SHP77 treated with DMSO at 0.1 percent for 48 hours (cell line): ENCODE measurements at places on chromosomes 1 and 21.

GRCh38 chr1:216111842-216112241 is 311.4 kb downstream of the USH2A start:
- no peak for DNase-seq

DNA sequence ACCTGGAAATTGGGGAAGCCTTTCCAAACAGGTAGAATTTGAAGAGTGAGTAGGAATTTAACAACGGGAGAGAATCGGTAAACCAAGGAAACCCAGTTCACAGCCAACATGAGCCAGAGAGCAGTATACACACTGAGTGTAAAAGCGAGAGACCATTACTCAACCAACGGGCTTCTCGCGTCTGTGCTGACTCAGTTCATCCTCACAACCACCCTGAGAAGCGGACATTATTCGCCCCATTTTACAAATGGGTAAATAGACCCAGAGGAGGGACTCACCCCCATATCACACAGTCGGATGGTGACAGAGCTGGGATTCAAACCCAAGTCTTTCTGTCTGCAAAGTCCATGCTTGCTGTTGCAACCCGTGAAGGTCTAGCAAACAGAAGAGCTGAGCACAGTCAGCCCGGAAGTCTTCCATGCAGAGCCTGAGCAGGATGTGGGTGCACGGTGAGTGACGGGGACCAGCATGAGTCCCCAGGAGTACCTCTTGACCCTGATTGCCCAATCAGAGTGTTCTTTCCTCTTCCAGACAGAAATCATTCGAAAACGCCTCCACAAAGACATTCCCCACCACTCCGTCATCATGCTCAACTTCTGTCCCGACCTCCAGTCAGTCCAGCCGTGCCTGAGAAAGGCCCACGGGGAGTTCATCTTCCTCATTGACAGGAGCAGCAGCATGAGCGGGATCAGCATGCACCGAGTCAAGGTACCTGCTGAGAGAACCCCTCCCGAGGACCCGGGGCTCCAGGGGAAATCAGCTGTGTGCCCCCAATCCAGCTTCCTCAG is 32.3 kb downstream of the VWA5B1 start:
- no peak for DNase-seq

- DNase-seq, result no peak
These were observed 20.9 kb upstream of the PDXK start for GRCh38 chr21:43697758-43698643.

DNA sequence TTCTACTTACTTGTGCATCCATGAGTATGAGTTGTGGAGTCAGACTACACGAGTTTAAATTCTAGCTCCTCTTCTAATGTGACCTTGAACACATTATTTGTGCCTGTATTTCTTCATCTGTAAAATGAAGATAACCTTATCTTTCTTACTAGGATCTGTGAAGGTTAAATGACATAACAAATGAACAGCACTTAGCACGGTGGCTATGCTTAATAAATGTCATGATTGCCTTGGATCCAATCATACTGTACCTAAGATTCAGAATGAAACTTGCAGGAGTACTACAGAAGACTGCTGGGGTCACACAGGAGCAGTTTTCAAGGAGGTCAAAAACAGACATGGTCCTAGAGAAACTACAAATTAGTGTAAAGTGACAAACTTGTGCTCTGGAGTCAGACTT is 22.2 kb upstream of the ALG14 start:
- no peak for DNase-seq

DNA sequence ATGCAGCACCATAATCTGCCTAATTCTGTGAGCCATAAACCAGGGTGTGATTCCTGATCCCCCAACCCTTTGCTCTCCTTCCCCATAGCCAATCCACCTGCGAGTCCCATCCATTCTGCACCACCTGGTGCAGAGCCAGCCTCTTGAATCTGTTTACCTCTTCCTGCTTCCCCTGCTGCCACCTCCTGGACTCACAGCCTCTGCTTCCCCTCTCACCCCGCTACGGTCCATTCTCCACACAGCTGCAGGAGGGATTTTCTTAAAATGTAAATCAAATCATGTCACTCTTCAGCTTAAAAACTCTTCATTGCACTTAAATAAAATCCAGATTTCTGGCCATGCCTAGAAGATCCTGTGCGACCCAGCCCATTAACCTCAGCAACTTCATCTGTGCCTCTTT is 186.7 kb downstream of the FOXD2 start:
- no peak for DNase-seq

GRCh38 chr21:38875694-38876492 is 70.2 kb downstream of the ETS2 start:
- no peak for DNase-seq
